ENCODE measurements at places on chromosomes 7 and 10.

- DNase-seq, result no peak
These were observed 95.8 kb upstream of the TNS3 start for GRCh38 chr7:47677664-47678063.

DNA sequence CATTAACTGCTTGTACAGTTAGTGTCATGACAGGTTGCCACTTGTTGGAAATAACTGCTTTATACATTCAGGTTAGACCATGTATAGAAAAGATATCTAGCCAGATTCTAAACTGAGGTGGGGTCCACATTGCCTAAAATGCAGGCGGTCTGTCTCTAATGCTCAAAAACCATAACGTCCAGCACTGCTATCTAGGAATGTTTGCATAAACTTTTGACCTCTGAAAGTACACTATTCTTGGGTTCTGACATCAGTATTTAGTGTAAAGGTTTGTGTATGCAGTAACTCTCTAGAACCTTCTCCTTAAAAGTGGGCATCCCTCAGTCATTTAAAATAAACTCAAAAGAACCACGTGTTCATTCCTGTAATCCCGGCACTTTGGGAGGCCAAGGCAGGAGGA, 10.3 kb upstream of the FAM171A1 start:
- DNase-seq, result no peak

DNA sequence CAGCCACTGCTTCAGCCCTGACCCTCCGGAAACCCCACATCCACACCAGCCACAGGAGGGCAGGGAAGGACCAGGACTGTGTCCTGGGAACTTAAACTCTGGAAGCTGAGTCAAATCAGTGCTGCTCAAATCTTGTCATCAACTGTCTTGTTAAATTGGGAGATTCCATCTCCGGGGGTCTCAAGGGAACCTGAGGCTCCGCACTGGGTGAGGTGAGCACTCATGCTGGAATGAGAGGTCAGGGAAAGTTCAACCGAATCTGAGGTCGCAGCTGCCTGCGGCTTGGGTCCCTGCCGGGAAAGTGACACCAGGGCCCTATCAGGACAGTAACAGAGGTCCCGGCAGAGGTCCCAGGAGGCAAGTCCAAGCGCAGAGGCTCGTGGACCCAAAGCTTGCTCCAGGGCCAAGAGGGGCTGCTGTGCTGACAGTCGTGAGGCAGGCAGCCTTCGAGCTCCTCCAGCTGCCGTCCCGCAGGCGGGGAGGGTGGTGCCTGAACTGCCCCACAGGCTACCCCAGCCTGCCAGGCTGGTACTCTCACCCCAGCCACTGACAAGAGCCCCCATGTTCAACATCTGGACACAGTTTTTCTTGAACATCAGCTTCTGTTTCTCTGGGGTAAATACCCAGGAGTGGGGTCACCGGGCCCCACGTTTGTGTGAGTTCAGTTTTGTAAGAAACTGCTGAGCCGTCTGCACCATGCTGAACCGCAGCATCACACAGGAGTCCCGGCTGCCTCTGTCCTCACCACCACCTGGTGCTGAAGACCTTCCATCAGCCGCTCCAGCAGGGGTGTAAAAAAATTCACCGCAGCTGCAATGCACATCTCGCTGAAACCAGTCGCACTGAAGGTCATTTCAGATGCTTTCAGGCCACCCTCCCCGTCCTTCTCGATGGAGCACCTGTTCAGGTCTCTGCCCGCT, 101.0 kb downstream of the DIP2C start:
- DNase-seq, result no peak

DNA sequence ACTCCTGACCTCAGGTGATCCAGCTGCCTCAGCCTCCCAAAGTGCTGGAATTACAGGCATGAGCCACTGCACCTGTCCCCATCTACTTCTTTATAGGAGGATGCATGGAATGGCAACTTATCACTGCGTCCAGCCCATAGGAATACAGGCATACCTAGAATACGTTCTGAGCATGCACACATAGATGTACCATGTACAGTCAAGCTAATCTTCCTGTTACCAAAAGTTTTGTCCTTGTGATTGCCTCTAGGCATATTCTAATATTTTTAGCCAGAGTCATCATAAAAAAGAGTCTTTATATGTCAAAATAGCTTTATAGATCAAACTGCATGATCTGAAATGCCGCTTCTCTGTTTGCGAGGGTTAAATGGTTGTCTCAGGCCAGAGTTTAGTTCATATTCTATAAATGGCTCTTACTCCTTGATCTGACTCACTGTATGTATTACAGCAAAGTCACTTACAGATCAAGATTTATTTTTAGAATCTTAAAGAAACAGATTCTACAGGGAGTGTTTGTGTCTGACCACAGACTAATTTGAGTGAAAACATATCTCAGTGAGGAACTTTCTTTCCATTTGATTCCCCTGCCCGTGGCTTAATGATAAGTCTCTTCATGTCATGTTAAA, 210.9 kb downstream of the CREB5 start:
- no peak for DNase-seq

DNA sequence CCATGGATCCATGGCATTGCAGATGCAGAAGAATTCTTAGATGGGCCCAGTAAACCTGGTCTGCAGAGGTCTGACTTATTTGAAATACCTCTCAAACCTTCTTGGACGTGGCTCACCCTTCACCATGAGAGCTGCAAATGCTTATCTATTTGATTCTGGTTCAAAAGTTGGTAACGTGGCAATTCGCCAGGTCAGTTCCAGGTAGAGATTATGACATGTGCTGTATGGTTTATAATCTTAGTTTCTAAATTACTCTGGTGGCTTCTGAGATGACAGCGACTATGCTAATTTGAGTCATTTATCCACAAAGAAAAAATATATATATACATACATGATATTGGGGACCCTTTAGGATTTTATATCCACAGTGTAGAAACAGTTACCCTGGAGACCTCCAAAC, 68.8 kb downstream of the NRP1 start:
- DNase-seq, result no peak

- DNase-seq, result no peak
These were observed 98.4 kb downstream of the OSBPL3 start for GRCh38 chr7:24881623-24882022.
